ENCODE measurements at places on chromosomes 7 and 10.

GRCh38 chr10:124697837-124698544 is 46.2 kb downstream of the FAM53B start:
- peak; percentile 51 for DNase-seq

- no peak for DNase-seq
These were observed 14.5 kb downstream of the EGFR start for GRCh38 chr7:55033236-55033846.

DNA sequence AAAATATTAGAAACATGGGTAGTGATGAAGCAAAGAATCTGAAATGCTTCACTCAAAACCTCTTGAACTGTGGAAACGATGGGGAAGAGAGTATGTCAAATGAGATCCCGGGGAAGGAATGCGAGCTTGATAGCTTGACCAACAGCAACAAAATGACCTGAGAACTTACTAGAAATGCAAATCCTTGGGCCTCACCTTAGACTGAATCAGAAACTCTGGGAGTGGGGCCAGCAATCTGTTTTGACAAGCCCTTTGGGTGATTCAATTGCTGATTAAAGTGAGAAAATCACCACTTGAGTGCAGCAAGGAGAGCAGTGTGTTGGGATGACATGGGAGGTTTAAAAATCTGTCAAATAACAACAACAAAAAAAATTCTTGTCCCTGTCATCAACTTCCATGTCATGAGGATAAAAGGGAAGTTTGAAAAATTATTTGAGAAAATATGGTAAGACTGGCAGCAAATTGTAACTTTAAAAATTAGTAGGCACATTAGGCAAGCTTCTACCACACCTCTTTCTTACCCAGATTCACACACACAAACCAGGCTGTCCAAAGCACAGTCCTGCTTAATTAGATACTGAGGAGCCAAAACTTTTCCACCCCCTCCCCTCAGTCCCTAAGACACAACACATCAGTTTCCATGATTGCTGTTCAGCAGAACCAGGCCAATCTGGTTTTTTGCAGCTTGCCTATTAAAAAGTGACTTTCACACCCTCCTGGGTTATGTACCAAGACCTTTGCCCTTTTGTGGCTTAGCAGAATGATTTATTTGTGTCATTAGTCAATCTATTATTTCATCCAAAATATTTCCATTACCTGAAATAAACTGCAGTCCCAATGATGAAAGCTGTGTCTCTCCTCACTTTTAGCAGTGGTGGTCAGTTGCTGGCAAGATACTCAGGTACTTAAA is 15.6 kb downstream of the CALCR start:
- no peak for DNase-seq

DNA sequence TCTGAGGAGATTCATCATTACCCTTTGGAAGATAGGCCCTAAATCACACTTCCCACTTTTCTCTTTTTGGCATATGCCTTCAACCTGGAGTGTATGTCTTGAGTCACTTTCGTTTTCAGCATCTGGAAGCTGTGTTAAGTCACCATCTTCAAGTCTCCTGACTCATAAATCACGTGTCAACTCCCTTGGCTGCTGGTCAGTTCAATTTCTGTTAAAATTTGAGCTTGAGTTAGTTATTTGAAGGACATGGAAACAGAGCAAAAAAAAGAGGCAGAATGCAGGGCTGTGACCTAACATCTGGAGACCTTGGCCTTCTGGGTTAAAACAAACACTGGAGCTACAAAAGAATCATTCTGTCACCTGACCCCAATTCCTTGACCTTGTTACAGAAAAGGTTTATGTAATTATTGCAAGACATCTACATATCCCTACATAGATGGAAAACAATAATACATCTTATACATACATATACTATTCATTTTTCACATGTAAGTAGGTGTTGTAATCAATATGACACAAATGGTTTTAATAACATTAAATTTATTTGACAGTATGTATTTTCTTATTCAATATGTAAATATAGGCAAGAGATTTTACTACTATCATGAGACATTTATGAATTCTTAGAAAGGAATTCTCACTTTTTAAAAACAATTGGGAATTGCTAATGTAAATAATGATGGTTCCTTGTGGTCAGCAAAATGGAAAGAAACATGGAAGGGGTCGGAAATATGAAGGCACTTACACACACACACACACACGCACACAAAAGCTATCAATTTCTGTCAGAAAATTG is 169.7 kb upstream of the PHYHIPL start:
- no peak for DNase-seq

DNA sequence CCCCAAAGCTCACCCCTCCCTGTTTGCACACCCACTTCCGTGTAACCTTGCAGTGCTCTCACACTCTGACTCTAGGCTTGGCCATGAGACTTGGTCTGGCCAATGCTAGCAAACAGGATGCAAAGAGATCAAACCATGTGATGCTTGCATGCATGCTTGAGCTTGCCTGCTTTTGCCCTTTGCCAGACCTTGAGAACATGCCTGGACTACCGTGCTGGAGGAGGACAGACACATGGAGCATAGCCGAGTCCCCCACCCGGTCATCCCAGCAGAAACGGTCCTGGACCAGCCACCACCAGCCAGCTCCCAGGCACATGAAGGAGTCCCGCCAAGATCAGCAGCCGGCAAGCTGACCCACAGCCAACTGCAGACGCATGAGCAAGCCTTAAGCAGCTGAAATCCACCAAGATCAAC is 23.4 kb downstream of the PYROXD2 start:
- no peak for DNase-seq

DNA sequence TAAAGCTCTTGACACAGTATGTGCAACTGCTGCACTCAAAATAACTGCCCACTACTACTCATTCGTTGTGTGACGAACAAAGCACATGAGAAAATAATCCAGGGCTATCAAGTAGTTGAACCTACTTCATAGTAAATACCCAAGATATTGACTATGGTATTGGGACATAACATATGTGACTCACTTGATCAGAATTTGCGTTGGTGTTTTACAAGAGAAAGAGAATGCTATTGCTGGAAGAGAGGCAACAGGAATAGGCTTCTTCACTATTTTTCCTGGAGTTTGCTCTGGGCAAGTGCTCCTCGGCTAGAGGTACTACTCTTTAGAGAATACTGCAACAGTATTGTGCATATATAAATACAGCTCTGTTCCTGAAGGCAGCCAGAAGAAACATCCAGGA is 2.5 kb downstream of the DGKB start:
- no peak for DNase-seq

DNA sequence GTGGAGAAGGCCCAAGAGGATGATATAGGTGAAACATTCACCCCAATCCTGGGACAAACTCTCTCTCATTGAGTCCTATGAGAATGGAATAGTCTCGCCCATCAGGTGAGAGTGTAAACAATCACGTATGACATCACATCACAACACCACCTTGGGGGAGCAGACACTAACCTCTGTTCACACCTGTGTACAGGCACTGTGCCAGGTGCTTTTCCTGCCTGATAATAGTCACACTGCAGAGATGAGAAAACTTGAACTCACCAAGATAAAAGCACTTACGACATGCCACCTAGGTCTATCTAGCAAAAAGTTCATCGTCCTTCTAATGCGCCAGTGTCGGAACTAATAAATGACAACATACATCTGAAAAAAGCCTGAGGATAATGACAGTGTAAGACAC is 187.8 kb downstream of the FAM107B start:
- DNase-seq, result peak; percentile 57

GRCh38 chr10:48590945-48591344 is 13.9 kb downstream of the ARHGAP22 start:
- no peak for DNase-seq

DNA sequence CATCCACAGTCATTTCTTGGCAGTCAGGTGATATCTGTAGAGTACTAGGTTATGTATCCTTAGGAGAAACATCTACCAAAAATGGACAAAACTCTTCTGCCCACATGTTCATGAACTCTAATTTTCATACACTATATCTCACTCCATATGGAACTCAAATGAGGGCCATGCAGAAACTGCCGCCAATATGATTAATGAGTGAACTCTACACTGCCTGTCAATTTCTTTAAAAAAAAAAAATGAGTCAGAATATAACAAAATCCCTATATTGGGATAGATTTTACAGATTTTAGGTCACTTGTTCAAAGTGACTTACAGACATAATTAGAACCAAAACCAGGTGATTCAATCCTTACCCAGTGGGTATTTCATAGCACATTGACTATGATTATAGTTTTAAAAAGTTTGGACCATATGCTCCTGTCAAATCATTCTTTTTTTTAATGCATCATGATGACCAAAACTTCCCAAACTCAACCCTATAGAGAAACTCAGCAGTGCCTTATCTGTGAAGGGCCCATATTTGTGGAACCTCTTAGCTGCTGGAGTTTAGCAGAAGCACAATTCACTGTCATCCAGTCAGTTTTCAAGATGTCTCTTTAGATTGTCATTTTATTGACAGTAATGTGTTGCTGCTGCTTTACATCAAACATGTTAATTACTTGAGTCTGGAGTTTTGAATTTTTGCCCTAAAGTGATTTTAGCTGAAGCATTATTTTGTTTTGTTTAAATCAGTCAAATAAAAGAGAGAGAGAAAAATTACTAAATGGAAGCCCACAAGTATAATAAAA is 11.1 kb downstream of the LRRN3 start:
- no peak for DNase-seq

GRCh38 chr7:29196971-29197595 is 2.5 kb downstream of the CHN2 start:
- no peak for DNase-seq

DNA sequence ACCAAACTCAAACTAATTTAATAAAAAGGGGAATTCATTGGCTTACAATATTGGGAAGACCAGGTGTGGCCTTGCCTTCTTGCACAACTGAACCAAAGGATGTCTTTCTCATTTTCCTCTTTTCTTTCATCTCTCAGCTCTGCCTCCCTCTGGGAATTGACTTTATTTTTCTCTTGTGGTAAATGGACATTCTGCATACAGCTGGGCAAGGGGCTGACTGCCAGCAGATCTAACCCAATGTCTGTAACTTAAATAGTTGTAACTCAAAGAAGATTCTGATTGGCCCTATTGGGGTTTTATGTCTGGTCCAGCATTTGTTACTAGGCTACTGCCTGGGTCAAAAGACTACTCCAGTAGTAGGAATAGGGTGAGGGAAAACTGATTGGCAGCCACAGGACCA is 15.3 kb downstream of the PTTG1IP2 start:
- DNase-seq, result no peak

GRCh38 chr10:60399328-60399727 is 9.7 kb upstream of the ANK3 start:
- DNase-seq, result no peak

GRCh38 chr10:22003964-22004281 is 393 bp upstream of the DNAJC1 start:
- DNase-seq, result no peak

DNA sequence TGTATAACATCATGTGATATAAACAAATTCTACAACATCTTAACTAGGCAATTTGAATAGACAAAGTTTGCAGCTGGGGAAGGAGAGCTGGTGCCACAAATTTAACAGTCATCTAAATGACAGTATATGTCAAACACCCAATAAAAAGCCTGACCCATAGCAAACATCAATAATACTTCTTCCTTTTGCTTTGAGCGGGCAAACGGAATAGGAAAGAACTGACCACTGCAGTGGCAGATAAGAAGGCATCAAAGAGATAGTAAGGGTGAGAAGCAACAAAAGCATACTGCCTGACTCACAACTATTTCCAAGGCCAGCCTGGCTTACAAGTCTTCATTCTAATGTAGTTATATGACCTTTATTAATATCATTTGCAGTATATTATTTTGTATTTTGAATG is 99.9 kb downstream of the LRRN3 start:
- DNase-seq, result no peak

DNA sequence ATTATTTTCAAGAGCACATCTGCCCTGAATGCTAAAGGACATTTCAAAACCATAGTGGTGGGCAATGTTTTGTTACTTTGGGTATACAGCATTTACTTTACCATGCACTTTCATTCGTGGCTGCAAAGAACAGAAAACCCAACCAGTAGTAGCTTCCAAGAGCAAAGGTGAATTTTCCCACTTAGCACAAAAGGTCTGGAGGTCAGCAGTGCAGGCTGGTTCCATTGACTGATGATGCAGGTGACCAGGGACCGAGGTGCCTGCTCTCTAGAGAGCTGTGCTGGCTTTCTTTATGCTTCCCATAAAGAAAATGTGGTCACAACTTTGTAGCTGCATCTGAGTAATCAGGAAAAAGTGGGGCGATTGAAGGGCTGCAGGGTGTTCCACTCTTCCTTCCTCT is 240.0 kb downstream of the BICC1 start:
- no peak for DNase-seq
